ENCODE measurements at places on chromosomes 3 and 15.

- DNase-seq: no peak
These were observed 84.8 kb downstream of the RAP2B start for GRCh38 chr3:153246806-153247205.

GRCh38 chr15:47824147-47824546 is 106.8 kb downstream of the SEMA6D start:
- no peak for DNase-seq

DNA sequence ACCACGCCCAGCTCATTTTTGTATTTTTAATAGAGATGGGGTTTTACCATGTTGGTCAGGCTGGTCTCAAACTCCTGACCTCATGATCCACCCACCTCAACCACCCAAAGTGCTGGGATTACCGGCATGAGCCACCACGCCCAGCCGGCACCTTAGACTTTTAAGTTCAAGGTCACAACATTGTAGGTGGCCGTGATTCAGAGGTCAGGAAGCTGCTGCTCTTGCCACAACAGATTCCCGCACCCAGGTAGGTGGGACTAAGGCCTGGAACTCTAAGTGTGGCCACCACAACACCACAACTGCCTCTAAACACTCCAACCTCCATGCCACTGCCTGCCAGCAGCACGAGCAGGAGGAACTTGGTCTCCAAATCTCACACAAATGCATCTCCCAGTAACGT is 196.8 kb downstream of the STT3B start:
- no peak for DNase-seq

GRCh38 chr3:52511509-52511908 is 16.4 kb downstream of the STAB1 start:
- no peak for DNase-seq

DNA sequence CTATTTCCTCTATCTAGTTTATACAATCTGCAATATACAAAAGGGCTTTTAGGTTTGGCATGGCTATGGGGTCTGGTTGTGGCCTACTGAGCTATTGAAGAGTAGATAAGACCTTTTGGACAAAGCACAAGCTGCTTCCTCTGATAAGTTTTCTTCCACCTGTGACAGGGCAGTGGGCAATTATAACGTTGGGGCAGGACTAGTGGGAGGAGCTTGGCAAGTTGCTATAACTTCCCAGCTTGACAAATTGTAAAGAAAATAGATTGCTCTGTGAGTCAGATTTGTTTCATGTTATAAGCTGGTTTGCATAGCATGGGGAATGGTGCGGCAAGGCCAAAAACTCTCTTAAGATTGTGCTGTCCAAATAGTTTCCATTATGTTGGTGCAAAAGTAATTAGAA is 64.9 kb downstream of the SLC7A14 start:
- no peak for DNase-seq

DNA sequence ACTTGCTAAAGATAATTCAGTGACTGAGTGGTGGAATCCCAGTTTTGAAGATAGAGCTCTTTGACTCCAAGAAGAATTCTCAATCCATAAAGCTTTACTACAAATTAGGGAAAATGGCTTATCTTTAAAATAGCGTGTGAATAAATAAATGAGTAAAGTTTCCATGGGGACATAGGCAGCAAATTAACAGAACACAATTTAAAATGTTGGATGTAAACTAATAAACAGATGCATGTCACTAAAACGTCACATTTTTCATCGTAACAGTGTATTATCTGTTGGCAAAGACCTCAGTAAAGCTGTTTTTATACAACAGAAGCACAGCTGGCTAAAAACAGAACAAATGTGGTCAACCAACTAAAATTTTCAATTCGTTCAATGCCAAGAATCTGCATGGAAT is 913.9 kb upstream of the CFAP20DC start:
- no peak for DNase-seq

- no peak for DNase-seq
These were observed 6.2 kb upstream of the ZNF774 start for GRCh38 chr15:90345857-90346256.

- DNase-seq: no peak
These were observed 171.2 kb downstream of the KCNMB2 start for GRCh38 chr3:178707311-178708031.

DNA sequence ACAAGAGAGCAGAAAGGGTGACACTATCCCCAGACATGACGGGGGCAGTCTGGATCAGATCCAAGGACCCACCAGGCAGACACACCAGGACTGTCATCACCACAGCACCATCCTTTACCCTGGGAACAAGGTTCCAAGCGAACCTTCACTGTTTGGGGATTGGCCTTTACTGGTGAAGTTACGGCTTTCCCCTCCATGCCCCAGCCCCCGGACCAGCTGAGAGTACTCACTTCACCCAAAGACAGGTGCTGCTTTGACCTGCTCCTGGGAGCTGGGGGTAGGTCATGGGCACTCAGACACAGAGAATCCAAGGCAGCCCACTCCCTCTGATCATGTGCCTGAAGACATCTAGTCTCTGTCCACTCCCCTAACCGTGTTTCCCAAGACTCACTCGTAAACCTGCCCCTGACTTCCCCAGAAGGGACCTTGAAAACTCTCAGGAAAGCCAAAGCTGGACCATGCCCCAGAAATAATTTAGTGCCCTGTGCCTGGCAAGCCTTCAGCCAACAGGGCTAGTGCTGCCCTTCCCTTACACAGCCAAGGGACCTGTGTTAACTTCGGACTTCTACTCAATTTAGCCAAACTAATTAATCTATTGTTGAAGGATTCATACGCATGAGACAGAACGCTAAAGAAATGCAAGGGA is 2.8 kb downstream of the RRP9 start:
- no peak for DNase-seq

DNA sequence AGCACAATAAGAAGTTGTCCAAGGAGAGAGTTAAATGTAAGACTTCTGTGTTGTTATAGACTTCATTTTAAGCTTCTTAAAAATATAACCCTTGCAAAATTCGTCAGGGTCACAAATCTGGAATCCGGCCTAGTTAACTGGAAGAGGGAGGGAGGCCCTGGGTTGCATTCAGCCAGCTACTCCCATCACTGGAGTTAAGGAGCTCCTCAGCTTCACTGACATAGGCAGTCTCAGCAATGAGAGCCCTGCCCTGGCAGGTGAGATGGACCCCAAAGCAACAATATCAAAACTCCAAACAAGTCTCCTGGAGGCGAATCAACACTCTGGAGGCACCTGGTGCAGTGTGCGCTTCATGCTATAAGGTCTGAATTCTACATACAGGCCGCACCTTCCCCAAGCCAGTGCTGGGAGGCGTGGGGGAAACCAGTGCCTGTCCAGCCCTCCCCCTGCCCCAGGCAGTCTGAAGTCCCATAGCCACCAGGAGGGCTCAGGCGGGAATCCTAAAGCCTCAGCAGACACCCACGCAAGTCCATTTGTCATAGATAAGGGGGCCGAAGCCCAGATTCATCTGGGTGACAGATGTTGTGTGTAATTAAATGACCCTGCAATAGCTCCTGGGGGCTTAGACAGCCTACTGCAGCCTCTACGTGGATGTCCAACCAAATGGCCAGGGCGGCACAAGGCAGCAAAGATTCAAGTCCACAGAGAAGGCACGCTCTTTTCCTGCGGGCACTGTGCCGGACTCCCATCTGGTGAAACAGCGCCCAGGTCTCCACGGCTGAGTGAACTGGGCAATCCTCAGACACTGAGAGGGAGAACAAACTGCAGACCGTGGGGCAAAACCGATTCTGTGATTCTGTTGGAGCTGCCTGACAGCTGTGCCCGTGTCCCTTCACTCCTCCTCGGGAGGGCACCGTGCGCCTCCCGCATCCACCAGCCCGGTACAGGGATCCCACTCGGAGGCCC is 64.9 kb downstream of the ATP10A start:
- DNase-seq: no peak
